ENCODE measurements at places on chromosomes 7 and 10.

- DNase-seq: peak; percentile 52
These were observed 21.7 kb upstream of the MALSU1 start for GRCh38 chr7:23277359-23277989.

DNA sequence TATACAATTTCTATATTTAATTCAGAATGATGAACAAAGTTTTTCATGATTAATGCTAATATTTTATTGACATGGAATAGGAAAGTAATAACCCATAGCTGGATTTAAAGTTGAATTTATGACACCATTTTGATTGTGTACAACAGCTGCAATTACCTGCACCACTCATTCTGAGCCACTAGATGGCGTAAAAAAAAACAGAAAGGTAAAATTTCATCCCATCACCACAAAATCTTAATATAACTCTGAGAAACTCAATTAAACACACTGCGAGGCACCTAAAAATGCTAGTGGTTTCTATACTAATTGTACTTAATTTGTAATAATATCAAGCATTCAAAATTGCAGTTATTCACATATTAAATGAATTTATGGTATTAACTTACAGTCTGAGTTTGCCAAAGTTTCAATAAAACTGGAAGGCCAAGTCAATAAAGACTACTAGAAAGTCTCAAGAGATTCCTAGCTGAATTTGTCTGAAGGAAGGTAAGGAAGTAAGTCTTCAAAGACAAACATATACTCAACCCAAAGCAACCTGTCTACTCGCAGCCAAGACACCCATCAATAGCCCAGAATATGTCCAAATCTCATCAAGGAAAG is 182.5 kb downstream of the SKAP2 start:
- no peak for DNase-seq

- DNase-seq: no peak
These were observed 29.8 kb downstream of the TES start for GRCh38 chr7:116240024-116240668.

DNA sequence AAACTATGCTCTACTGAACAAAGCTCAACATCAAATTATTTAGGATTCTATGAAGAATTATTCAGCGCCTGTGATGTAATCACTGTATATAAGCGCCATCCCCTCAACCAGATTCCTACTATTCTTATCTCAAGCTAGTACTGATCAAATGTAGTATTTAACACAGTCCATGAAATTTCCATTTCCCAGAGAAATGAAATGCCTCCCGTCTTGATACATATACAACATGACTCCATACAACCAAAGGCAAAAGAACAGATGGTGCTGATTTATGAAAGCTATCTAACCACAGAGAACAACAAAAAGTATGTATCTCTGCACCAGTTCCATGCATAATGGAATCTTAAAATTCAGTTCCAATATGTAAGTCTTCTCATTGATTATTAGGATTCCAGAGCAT is 406.1 kb downstream of the PARD3 start:
- DNase-seq: no peak

DNA sequence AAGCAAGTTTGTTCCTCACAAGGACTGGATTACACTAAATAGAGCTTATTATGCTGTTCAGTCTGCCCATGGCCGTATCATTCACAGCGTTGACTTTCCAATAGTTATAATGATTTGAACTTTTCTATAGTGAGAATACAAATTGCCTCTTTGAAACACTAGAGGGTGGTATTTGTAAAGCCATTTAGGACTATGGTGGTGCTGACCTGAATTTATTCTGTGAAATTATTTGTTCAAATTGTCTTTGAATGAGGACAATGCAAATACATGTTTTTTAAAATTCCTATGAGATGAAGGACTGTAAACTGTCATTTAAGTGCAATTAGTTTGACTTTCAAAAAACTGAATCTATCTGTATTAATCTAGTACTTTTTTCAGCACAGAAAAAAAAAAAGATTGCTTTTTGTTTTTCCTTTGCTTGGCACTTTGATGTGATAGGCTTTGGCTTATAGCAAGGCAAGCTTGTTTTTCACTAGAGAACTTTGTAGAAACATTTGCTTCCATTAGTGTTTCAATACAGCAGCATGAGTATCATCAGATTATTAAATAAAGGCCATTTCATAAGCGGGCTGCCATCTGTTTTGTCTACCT is 122.7 kb upstream of the TMEM229A start:
- peak; percentile 16 for DNase-seq

DNA sequence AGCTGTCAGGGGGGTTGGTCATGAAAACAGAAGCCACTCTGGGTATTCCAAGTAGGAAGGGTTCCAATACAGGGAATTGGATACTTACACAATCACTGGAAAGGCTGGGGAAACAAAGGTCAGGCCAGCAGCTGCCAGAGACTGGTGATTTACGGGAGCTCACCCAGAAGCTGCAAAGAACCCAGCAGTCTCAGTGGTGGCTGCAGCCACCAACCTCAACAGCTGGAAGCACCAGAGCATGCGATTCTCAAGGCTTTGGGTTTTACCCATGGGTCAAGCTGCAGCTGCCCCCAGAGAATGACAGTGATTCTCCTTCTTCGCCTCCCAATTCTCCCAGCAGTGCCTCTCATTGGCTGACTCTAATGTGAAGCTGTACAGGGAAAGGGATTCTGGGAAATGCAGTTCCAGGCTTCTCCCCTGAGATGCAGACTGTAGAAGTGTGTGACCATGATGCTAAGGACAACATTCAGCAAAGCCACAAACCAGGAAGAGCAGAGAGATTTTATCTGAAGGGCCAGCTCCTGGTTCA is 107.2 kb upstream of the TCF7L2 start:
- DNase-seq: no peak

DNA sequence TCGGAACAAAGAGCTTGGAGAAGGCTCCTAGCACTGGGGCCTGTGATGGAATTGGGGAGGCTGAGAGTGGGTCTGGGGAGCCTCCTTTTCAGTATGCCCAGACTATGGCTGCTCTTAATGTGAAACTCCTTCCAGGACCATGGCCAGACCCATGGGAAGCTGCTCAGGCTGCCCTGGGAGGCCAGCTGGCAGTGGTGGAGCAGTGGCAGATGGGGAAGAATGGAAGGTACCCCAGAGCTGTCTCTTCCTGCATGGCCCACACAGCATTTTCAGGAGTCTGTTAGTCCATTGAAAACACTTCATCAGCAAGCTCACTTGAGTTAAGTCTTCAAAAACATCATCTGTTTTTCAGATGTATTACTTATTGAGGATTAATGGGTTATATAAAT is 18.5 kb downstream of the NACAD start:
- DNase-seq: no peak

Measured in glomerular endothelial cell (primary cell).